Stimulated activated memory B cell treated with anti-CD40 and anti-IgM and Interleukin-4, amounts not matched to agents 10 μg/mL and 1 μg/mL and 100 μg/mL, for 72 hours (primary cell): ENCODE measurements at places on chromosomes 11 and 22.

- peak; percentile 70 for ATAC-seq
These were observed 77.6 kb upstream of the IGLL5 start for GRCh38 chr22:22810018-22810427.

GRCh38 chr11:57413681-57414080, 13.2 kb downstream of the SLC43A3 start:
- ATAC-seq: no peak

DNA sequence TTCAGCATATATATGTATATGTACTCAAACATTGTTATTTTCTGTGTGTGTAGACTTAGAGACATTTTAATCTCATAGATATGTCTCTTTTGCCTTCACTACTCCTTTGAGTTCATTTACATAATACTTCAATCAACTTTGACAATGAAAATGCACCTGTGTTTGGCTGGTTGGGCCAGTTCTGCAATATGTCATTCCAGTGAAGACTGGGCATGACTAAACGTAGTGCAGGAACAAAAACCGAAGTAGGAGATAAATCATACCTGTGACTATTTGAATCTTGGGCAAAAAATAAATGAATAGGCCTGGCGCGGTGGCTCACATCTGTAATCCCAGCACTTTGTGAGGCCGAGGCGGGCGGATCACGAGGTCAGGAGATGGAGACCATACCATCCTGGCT, 640.0 kb upstream of the ANO3 start:
- no peak for ATAC-seq

DNA sequence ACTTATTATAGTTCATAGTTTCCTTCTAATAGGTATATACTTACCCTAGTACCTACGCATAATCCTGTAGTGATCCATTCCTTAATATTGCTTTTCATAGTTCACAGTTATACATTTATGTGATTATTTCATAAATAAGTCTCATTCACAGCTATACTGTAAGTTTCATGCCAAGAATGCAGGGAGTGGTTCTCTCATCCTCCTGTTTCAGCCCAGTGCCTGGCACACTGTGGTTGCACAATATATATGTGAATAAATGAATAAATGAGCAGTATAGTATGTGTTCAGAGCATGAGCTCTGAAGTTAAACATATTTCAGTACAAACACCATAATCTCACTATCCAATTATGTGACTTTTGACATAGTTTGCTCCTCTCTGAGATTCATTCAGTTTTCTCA, 115.8 kb downstream of the MAML2 start:
- no peak for ATAC-seq

GRCh38 chr11:32421992-32422391, 13.3 kb downstream of the WT1 start:
- ATAC-seq: no peak

DNA sequence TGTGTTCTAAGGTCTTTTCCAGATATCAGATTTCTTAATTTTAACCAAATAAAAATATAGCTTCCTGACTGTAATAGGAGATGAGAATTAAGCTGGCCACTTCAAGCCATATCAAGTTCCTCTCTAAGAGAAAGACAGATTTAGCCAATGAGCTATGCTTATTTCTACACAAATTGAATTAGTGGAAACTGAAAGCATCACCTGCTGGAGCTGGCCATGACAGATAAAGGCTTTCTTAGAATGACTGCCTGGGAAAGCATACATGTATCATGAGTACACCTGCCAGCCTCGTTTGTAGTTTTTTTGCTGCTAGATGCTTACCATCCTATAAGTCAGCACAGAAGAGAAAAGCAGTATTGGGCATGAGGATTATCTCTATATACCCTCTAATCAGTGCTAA, 53.5 kb upstream of the DBX1 start:
- no peak for ATAC-seq

DNA sequence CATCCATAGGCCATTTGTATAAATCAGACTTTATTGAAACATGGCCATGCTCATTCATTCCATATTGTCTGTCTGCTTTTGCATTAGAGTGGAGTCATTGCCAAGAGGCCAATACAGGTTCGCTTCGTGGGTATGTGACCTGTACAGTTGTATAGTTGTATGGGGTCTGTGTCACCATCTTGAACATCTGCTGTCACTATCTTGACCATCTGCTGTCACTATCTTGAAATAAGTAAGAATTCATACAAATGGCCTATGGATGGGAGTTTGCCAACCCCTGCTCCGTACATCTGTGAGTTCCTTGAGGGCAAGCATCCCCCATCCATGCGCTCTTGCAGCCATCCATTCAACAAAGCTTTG, 44.4 kb upstream of the ANO1 start:
- no peak for ATAC-seq

DNA sequence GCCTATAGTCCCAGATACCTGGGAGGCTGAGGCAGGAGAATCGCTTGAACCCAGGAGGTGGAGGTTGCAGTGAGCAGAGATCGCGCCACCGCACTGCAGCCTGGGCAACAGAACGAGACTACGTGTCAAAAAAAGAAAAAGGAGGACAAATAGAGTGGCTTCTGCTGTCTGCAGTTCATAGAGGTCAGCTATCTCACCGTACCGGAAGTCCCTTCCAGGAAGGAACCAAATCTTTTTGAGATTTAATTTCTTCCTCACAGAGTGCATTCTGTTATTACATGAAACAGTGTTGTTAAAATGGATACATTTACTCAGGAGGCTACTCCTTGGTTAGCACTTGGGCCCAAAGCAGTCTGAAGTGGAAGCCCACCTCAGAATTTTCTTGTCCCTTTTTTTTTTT, 33.4 kb downstream of the FAM118A start:
- ATAC-seq: no peak

GRCh38 chr11:130609121-130610035, 160.9 kb downstream of the ADAMTS15 start:
- no peak for ATAC-seq

DNA sequence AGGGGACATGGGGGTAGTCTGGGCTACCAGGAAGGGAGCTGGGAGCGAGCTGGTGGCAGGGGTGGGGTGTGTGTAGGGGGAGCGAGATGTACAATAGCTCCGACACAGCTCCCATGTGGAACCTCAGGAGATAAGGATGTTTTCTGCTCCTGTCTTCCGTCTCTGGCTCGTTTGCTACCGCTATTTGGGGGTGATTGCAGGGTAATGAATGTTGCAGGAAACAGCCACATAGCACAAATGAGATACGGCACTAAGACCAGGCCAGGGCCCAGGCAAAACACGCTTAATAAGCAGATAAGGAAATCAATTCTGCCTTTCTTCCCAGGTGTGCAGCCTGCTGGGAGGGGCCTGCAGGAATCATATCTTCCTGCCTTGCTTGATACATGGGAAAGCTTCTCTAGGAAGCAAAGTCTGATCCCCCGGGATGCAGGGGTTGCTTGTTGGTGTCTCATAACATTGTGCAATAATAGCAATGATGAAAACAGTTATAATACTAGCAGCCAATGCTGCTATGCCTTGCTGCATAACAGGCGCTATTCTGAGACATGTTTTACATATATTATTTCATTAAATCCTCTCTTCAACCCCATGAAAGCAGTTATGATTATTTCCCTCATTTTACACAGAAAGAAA, 158.7 kb downstream of the ST3GAL4 start:
- no peak for ATAC-seq
